Peyer's patch (tissue), 4 donors: ENCODE measurements at places on chromosomes 4 and X. TPM values are rescaled to one million over a fixed set of nuclear protein-coding genes. Genes with fewer than 3 reads are reported as not detected.
A peak's percentile ranks its signal among the peaks of the same experiment; 100 is the strongest.

DNA sequence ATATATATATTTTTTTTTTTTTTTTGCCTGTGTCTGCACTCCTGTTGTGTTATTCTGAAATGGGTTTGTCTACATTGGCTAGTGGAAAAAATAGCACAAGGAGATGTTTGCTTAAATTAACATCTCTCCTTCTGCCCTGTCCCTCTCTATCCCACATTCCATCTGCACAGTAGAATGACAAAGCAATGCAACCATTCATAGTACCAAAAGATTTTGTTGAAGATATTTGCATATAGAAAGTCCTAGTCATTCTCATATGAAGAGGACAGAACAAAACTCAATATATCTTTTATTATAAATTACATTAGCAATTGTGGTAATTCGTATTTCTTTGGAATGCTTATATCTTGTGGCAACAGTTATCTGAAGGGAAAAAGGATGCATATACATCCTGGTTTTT, 88.3 kb upstream of the AGA start:
- no peak for DNase-seq
- H3K4me3 ChIP-seq, result no peak overlapping the region
- no peak overlapping the region for H3K27ac ChIP-seq
- no peaks in the 10 kb centered on the region for H3K27me3 ChIP-seq

GRCh38 chr4:74444891-74445642, at the start of gene AREG:
Gene AREG, plus strand, starts transcription at chr4:74445136. Its CDS starts 210 bp downstream, at chr4:74445346.
- DNase-seq, result peak; percentile 96
- H3K36me3 ChIP-seq, result no peaks in the 10 kb centered on the region
- H3K4me1 ChIP-seq, result no peaks in the 10 kb centered on the region

DNA sequence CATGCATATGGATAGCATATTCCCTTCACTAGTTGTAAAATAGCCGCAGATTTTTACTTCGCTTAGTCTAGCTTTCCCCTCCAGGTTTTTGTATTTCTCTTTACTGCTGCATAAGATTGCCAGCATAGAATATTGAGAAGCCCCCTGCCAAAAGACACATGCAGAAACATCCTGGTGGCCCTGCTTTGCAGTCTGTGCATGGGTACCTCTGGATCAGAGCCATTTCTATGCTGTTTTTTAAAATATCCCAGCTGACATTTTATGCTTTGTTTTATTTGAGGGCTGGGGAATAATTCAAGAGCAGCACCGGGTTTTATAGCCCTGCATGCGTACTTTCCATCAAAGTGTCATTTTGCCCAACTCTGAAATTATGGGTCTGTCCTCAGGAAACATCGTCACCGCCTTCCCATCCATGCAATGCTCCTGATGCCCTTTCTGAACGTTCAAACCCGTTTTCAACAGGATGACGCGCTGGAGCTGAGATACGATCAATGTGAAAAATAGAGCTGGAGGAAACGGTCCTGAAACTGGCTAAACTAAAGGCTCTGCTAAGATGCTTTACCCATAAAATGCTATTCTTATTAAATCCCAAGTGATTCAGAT, 314.3 kb downstream of the EVC2 start:
- no peaks in the 10 kb centered on the region for H3K36me3 ChIP-seq
- no peak for DNase-seq
- H3K4me1 ChIP-seq, result no peaks in the 10 kb centered on the region

GRCh38 chrX:134604701-134605311, 53.5 kb downstream of the PLAC1 start:
- no peak overlapping the region for H3K4me3 ChIP-seq
- no peak for DNase-seq
- H3K27ac ChIP-seq, result no peak overlapping the region

DNA sequence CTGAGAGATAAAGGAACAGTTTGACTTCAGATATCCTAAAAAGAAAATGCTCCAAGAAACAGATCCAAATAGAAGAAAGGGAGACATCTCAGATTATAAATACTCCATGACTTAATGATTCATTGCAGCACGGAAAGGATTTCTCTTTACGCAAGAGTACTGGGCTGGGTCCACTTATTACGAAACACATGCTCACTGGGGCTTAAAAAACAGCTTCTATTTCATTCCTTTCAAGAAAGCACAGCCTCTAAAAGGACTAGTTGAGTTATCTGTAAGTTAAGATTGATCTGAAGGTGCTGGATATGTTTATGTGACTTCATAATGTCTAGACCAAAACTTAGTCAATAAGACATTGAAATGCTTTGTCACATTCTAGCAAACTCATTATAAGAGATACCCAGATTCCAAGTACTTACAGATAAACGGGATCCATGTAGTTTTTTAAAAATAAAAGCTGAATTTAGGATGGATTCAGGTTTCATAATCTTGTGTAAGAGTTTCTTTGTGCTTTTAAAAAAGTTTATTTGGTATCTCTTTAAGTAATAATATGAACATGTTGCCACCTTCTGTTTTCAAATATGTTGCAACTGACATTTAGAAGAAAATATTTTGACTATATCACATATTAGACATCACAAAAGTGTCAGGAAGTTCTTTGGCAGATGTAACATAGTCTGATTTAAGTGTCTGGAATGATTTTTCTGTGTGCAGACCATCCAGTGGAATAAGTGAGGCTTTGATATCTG, 109.5 kb upstream of the MYOZ2 start:
- peak; percentile 58 for DNase-seq
- no peaks in the 10 kb centered on the region for H3K27me3 ChIP-seq
- H3K36me3 ChIP-seq, result no peaks in the 10 kb centered on the region
- H3K4me3 ChIP-seq, result no peak overlapping the region
- peak overlapping the region; percentile 87 for H3K27ac ChIP-seq

DNA sequence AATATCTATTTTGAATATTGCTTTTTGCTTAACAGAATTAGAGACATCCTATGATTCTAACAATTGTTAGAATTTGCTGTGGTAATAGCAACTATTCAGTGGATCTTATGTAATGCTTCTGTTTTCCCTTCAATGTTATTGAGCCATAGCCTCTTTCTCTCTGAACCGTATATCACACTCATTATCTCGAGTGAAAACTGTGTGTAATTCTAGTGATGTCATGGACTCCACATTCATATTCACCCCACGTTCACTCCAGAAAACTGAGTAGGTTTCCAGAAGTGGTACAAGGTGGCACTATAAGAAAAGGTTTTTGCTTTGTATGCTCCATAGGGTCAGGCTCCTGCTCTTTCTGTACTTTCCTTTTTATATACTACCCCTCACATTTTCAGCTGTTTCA, 534.3 kb upstream of the PABPC4L start:
- H3K27ac ChIP-seq, result no peak overlapping the region
- no peaks in the 10 kb centered on the region for H3K27me3 ChIP-seq
- no peaks in the 10 kb centered on the region for H3K4me1 ChIP-seq
- no peaks in the 10 kb centered on the region for H3K36me3 ChIP-seq
- no peak overlapping the region for H3K4me3 ChIP-seq
- no peak for DNase-seq

DNA sequence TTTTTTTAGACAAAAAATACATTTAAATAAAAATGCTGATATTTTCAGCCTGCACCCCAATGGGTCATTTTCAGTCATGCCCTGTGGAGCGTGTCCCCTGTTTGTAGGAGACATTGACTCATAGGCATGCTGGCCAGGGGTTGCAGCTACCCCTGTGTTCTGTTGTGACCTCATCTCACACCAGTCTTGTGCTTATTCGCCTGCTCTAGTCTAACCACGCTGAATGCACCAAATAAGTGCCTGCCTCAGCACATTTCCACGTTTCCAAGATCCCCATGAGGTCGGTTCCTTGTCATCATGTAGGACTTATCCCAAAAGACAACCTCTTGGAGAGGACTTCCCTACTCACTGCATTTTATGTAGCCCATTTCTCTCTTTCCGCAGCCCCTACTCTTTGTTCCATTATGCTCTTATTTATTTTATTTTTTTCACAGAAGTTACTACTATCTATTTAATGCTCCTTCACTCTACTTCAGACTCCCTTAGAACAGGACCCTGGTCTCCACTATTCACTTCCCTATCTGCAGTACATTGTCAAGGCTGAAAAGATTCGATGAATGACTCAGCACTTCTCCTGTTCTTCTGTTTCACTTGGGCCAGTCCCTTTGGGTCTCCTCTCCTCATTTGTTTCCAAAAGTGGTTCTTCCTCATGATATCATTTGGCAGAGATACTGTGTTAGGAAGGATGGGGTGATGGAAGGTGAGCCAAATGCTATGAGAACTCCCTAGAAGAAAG, 109.7 kb downstream of the MSL3 start:
- no peak for DNase-seq
- no peak overlapping the region for H3K4me3 ChIP-seq
- no peaks in the 10 kb centered on the region for H3K27me3 ChIP-seq
- no peak overlapping the region for H3K27ac ChIP-seq

DNA sequence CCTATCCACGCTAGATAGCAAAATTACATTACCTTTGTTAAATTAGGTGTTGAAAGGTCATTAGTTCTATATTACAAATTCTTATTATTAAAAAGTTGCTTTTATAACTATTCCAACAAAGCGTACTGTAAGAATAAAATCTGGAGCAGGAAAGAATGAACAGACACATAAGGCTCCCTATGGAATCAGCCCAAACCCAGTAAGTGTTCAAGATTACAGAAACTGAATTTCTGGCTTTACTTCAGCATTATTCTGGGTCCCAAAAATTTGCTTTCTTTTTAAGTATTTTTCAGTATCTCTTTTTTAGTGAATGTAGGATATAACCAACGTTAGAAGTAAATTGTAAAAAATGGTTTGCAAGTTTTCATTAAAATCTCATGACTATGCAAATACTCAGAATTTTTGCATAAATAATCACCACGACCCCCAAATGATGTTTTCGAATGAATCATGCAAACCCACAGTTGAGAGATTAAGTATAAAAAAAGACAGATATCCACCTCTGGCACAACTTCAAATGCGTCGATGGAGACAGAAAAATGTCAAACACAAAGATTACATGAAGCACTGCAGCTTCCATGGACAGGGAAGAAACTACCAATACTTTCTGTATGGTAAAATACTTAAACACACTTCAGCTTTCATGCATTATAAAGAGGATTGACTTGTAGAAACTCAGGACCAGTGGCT, 238.5 kb downstream of the RASL11B start:
- H3K36me3 ChIP-seq, result no peaks in the 10 kb centered on the region
- no peak overlapping the region for H3K27ac ChIP-seq
- no peaks in the 10 kb centered on the region for H3K4me1 ChIP-seq
- no peak overlapping the region for H3K4me3 ChIP-seq
- DNase-seq, result no peak

- no peak overlapping the region for H3K4me3 ChIP-seq
- H3K36me3 ChIP-seq, result no peaks in the 10 kb centered on the region
- DNase-seq, result no peak
- H3K27me3 ChIP-seq, result no peaks in the 10 kb centered on the region
These were observed 16.6 kb downstream of the SAT1 start for GRCh38 chrX:23799469-23800065.

DNA sequence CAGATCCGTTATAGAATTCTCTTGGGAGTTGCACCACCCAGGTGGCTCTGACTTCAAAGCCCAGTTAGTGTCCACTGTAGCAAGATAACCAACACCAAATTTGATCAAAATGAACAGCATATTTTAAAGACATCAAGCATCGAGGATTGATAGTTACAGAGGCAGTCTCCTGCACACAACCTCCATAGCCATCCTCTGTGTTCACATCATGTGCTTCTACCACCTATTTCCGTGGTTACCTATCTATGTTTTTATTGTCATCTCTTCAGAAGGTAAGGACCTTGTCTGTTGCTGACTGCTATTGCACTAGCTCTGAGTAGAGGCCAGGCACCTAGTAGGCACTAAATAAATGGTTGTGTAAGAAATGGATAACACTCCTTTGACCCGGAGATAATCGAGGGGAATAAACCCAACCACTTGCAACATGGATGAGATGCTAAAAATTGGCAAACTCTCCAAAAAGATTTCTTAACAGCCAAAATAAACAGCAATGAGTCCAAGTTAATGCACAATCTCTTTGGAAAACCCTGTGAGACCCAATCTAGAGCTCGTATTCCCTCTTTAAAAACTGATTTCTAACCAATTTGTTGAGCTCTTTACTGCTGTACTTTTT, 14.7 kb upstream of the C1QTNF7 start:
- H3K27me3 ChIP-seq, result no peaks in the 10 kb centered on the region
- no peak for DNase-seq
- no peak overlapping the region for H3K4me3 ChIP-seq
- no peak overlapping the region for H3K27ac ChIP-seq

DNA sequence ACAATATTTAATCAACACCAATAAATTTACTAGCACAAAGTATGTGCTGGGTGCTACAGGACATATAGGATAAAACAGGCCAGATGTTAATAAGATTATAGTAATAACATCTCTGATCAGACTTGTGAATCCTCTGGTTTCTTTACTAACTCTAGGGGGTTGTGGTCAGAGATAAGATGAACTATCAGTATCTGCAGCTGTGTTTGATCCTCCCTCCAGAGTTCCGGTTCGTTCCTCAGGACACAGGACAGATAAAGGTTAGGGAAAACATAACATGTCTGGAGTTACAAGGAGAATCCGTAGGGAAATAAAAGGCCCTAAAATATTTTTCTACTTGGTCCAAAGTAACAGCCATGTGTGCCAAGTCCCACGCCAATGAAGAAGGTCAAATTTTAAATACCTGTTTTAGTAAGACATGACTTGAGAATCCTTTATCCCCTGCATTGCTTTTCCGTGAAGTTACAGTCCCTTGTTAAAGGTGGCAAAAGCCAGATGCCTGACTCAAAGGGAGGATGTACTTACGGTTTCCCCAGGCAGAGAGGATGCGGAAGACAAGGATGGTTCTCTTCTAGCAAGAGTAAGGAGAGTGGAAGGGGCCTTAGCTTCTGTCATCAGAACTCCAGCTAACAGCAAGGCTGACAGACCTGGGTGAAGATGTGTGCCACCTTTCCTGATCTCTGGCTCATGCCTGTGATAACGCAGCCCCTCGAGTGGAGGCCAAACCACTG, 44.4 kb downstream of the KIAA0232 start:
- H3K4me1 ChIP-seq, result no peaks in the 10 kb centered on the region
- no peaks in the 10 kb centered on the region for H3K27me3 ChIP-seq

GRCh38 chr4:10085386-10085785, 31.2 kb downstream of the WDR1 start:
- H3K4me1 ChIP-seq, result no peaks in the 10 kb centered on the region
- no peak overlapping the region for H3K4me3 ChIP-seq
- H3K27ac ChIP-seq, result no peak overlapping the region
- H3K36me3 ChIP-seq, result peaks cover 92% of the 10 kb centered on the region

- no peak overlapping the region for H3K4me3 ChIP-seq
- no peak for DNase-seq
- H3K27ac ChIP-seq, result no peak overlapping the region
- no peaks in the 10 kb centered on the region for H3K27me3 ChIP-seq
- H3K4me1 ChIP-seq, result no peaks in the 10 kb centered on the region
- no peaks in the 10 kb centered on the region for H3K36me3 ChIP-seq
These were observed 33.5 kb downstream of the CNOT6L start for GRCh38 chr4:77785669-77786068.

Gene LONRF3
- total RNA-seq, result 10.7 TPM

Gene WAS
- 8.0 TPM for total RNA-seq

Gene FOXR2
- not detected for total RNA-seq

Gene SASH3
- 6.2 TPM for total RNA-seq

Gene SPARCL1
- total RNA-seq, result 119 TPM

Gene IBSP
- not detected for total RNA-seq

Gene GLRA2
- not detected for total RNA-seq

Gene NMU
- not detected for total RNA-seq
